ENCODE measurements at places on chromosomes 6 and 20.

GRCh38 chr6:167079853-167080297 lies 43.0 kb upstream of the CCR6 start:
- no peak for DNase-seq

- no peak for DNase-seq
These were observed 195.5 kb downstream of the MAFB start for GRCh38 chr20:40493549-40493948.

DNA sequence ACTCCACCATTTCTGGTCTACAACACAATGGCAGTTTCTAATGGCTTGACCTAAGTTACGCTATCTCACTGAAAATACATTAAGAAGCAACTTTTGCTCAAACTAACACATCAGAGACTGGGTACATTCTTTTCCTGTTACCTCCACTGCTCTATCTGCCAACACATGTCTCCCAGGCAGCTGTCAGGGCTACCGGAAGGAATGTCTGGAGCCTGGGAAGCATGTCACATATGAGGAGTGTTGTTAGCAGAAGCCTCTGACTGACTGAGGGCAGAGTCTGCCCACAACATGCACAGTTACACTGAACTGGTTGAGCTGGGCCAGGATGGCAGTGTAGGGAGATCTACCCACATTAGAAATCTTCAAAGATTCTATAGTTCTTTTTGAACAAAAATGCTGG lies 264.5 kb downstream of the KIF16B start:
- DNase-seq, result no peak

DNA sequence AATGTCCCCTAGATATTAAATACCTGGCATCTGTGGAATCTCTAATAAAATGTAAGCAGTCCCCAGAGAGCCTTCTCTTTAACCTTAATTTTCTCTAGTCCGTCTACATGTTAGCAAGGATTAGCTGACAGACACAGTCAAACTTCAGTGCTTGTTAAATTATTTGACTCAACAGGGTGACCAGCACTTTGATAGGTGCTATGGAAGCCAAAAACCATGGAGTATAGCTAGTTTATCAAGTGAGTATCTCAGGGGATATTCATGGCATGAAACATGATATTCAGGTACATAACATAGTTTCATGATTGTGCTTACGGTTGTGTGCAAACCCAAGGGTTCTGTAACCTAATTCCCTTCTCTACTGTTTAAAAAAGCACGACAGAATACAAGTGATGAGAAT lies 3.9 kb downstream of the RHAG start:
- DNase-seq, result no peak

- DNase-seq, result no peak
These were observed 38.0 kb downstream of the GCLC start for GRCh38 chr6:53506872-53507271.

- DNase-seq, result no peak
These were observed 35.0 kb downstream of the ARMC2 start for GRCh38 chr6:108883172-108883571.

DNA sequence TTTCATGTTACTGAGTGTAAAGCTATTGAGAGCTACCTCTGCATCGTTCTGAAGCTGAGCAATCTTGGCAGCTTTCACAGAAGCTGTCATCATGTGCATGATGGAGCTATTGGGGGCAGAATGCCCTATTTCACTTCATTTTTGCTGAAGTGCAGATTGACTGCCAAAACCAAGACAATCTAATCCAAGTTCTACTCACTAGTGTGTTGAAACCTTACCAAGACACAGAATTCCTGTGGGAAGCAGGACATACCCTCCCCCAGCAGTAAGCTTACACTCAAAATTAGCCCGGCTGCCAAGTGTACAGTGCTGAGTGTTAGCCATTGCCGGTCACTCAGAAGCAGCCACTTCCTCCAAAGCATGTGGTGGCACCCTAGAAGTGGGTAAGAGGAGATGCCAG lies 177.3 kb upstream of the TENT5A start:
- DNase-seq, result peak; percentile 76

DNA sequence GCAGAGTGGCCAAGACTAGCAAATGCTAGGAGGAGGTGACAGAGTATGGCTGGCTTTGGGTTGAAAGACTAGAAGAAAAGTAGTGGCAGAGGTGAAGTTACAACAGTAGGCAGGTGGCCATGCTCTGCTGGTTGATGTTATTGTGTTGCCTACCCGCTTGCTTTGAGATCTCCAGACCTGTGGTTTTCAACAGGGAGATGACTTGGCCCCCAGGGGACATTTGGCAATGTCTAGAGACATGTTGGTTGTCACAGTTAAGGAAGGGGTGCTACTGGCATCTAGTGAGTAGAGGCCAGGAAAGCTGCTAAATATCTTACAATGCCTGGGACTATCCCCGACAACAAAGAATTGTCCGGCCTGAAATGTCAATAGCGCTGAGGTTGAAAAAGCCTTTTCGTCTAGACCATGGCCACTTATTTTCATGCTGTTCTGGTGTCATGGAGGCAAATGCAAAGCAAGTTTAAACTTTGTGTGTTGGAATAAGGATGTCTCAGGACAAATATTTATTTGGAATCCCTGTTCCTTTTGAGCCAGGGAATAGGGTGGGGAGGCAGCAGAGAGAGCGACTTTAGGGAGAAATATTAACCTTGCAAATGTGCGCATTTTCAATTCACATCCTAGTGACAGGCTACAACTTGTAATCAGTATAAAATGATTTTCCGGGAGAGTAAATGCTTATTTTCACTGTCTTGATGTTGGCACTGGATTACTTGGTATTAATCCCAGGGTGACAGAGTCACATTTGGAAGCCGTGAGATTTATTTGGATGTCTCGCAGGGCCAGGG lies 203.9 kb downstream of the ZNF217 start:
- DNase-seq, result no peak

- no peak for DNase-seq
These were observed 63.9 kb upstream of the MOCS1 start for GRCh38 chr6:39998126-39998525.

DNA sequence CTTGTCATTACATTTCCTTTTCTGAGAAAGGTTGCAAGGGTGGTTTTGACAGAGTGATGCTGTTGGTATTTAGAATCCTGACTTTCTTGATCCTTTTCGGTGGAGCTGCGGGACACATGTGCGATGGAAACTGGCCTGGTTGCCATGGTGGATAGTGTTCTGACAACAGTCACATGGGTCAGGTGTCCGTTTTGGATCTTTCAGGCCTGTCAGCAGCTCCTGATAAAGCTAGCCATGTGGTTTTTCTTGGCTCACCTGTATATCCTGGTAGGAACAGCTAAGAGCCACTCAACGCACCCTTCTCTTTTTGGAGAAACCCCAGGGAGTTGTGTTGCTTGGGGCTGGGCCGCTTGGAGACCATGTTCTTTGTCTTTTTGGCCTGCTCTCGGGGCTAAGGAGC lies 177.4 kb downstream of the MTFR2 start:
- DNase-seq, result no peak

GRCh38 chr20:8305449-8305978 lies 173.4 kb downstream of the PLCB1 start:
- no peak for DNase-seq

GRCh38 chr6:35955970-35956369 lies 35.1 kb upstream of the SRPK1 start:
- no peak for DNase-seq

DNA sequence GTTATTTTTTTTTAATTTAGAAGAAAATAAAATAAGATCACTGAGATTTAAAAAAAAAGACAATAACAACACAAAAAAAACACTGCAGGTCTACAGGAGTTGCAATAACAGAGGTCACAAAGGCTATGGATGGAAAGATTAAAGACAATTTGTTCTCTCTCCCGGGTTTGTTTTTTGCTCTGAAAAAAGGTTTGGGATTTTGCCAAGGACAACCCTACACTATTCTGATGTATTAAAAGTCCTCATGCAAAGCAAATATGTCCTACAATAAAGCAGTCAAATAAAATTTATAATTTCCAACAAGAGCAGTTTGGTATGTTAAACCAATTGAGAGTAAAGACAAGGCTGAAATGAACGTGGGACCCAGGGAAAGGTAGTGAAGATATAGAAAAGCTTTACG lies 55.6 kb downstream of the PTPRK start:
- DNase-seq, result no peak

DNA sequence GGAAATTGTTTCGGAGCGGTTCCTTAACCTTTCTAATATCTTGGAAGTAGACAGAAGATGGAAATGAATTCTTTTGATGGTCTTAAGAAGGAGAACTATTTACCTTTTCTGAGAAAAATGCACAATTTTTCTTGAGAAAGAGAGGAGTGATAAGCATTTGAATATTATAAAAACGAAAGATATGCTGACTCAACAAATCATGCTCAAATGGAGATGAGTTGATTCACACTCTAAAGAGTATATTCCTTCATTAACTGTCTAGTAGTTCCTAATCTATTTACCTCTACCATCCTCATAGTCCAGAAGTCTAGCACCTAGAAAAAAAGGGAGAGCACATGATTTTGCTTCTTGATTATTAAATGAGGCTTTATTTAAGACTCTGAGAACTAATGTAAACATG lies 4.1 kb downstream of the TSBP1 start:
- no peak for DNase-seq

GRCh38 chr6:21731411-21732031 lies 138.0 kb downstream of the SOX4 start:
- peak; percentile 81 for DNase-seq

DNA sequence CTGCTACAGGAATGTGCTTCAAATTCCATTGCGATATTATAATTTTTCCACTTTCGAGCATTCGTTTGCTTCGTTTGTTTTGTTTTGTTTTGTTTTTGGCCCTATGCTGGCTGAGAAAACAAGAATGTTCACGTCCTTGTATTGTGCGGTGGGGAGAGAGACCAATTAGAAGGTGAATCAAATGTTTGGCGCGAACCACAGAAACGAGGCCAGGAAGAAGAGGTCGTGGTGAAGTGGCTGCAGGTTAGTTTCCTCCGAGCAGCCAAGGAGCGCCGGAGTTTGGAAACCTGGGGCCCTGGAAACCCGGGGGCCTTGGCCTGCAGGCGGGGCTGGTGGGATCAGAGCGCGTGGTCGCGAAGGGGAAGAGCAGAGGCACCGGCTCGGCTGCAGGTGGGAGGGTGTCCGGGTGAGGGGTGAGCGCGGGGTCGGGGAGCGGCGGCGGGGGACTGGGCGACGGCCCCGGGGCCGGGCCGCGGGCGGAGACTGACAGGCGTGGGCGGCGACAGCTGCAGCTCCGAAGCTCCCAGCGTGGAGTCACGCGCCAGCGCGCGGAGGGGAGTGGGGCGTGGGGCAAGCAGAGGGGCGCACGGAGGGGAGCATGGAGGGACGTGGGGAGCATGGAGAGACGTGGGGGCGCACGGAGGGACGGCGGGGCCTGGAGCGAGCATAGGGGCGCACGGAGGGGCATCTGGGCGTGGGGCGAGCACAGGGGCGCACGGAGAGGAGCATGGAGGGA lies 141.5 kb upstream of the PDE10A start:
- peak; percentile 12 for DNase-seq

- no peak for DNase-seq
These were observed 37.2 kb downstream of the VTA1 start for GRCh38 chr6:142184307-142184706.

GRCh38 chr6:30470968-30471367 lies 18.3 kb upstream of the HLA-E start:
- DNase-seq, result no peak

- DNase-seq, result no peak
These were observed 193.3 kb downstream of the CLIC5 start for GRCh38 chr6:45822246-45822812.

- peak; percentile 68 for DNase-seq
These were observed 20.3 kb downstream of the TTPAL start for GRCh38 chr20:44495802-44496481.

DNA sequence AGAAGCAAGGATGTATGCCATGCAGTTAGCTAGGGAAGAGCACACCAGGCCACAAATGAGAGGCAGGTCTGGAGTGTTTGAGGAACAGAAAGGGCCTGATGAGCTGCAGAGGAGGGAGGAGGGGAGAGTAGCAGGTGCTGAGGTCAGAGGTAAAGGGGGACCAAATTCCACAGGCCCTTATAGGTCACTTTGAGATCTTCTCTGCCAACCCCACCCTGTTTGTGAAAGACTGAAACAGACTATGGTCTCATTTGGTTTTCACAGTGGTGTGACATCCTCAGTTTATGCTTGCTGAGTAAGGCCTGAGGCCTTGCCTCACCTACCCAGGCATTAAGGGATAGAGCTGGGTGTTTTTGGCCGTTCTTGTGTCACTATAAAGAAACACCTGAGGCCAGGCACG lies 187.7 kb upstream of the MYLIP start:
- no peak for DNase-seq

DNA sequence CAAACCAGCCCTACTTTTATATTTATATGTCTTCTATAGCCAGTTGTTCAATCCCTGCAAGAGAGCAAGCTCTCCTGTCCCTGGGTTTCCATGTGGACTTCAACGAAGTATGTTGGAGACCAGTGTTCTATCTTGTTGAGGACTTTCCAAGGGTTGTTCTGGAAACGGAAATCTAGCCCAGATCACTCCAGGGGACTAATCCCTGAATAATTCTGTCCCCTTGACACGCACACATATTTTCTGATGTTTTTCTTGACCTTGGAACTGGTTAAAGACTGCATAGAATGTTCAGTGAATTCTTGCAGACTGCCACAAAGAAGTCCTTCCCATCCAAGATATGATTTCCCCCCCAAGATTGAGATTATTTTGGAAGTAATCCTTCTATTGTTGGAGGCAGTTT lies 9.5 kb upstream of the MYLK2 start:
- DNase-seq, result no peak

GRCh38 chr20:23390091-23390774 lies 28.3 kb downstream of the GZF1 start:
- DNase-seq, result no peak

DNA sequence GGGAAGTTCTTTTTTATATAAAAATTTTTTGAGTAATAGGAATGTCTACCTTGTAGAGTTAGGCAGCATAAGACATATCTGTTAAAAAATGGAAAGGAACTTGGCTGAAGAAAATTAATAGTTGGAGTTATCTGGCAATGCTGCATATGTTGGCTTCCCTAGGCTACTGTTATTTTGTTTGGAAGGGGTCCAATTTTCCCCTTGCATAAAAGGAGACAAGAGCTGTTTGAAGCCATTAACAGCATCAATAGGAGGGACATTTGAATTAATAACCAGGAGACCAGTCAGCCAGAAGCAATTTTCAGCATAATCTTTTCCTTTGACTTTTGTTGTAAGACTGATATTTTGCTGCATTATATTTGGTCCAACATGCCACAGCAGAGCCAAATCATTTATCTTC lies 80.9 kb upstream of the TAB2 start:
- DNase-seq, result peak; percentile 60

GRCh38 chr6:89564752-89565427 lies 73.7 kb downstream of the LYRM2 start:
- DNase-seq, result peak; percentile 20

DNA sequence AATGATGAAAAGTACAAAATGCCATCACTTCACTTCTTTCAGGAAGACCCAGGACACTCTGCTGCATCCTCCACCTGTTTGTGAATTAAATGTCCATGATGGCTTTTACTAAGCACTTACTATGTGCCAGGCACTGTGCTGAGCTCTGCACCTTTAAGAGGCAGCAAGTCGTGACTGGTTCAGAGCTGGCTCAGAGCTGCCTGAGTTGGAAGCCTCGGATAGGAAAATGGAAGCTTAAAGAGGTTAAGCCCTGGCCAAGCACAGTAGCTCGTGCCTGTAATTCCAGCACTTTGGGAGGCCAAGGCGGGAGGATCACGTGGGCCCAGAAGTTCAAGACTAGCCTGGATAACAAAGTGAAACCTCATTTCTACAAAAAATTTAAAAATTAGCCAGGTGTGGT lies 95.6 kb downstream of the SNX5 start:
- no peak for DNase-seq

GRCh38 chr6:24004659-24005058 lies 121.4 kb upstream of the NRSN1 start:
- DNase-seq, result no peak

- DNase-seq, result no peak
These were observed 147.0 kb upstream of the STXBP5 start for GRCh38 chr6:147057188-147057587.

Data from astrocyte of the cerebellum (primary cell).